Fibroblast of the conjunctiva (primary cell): ENCODE measurements at places on chromosomes 12 and 14.
A peak's percentile ranks its signal among the peaks of the same experiment; 100 is the strongest.

GRCh38 chr12:11730299-11731041 is 81.0 kb downstream of the ETV6 start:
- DNase-seq, result no peak

GRCh38 chr12:20376984-20377383 is 8.6 kb downstream of the PDE3A start:
- peak; percentile 17 for DNase-seq

- DNase-seq, result peak; percentile 98
These were observed 57.3 kb downstream of the GALNT16 start for GRCh38 chr14:69317102-69317755.

GRCh38 chr14:55401751-55402150 is 9.9 kb downstream of the ATG14 start:
- DNase-seq, result no peak

DNA sequence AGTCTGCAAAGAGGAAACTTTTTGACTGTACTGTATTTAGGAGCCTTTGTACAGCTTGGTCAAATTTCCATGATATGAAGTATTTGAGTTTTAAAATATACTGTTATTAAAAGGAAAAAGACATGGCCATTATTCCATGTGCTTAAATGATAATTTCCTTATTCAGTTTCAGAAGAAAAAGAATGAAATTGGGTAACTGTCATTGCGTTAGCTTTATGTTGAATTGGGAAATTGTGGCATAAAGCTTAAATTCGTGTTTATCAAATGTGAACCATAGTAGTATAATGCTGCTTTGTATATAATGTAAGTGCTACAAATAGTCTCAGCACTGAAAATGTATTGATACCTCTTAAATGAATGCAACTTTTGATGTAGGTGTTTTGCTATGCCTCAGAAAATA is 64.9 kb downstream of the ETNK1 start:
- no peak for DNase-seq

GRCh38 chr12:76533331-76533730 is 26.2 kb downstream of the OSBPL8 start:
- no peak for DNase-seq

DNA sequence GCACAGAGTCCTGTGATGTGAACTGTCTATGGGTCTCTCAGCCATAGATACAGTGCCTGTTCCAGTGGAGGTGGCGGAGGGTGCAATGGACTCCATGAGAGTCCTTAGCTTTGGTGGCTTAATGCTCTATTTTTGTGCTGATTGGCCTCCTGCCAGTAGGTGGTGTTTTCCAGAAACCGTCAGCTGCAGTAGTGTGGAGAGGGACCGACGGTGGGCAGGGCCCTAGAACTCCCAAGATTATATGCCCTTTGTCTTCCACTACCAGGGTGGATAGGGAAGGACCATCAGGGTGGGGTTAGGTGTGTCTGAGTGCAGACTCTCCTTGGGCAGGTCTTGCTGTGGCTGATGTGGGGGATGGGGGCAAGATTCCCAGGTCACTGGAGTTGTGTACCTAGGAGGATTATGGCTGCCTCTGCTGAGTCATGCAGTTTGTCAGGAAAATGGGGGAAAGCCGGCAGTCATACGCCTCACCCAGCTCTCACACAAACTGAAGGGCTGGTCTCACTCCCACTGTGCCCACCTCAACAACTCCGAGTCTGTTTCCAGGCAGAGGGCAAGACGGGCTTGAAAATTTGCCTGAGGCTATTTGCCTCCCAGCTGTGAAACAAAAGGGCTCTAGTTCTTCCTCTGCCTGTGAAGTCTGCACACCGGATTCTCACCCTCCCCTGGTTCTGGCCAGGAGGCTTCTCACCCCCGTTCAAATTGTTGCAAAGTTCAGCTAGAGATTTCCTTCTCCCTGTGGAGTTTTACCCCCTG is 24.9 kb upstream of the ZDHHC17 start:
- DNase-seq, result no peak

DNA sequence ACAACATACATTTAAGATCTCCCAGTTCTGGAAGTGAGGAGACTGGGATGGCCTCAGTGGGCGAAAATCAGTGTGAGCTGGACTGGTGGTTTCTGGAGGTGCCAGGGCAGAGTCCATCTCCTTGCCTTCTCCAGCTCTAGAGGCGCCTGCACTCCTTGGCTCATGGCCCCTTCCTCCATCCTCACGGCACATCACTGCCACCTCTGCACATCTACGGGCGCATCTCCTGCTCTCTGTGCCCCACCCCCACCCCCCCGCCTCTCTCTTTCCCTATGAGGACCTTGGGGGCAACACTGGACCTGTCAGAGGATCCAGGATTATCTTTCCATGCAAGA is 62.8 kb upstream of the DIO3 start:
- no peak for DNase-seq

- no peak for DNase-seq
These were observed 2.1 kb upstream of the YY1 start for GRCh38 chr14:100236881-100237280.
